ENCODE measurements at places on chromosomes 1 and 21.

GRCh38 chr21:14827468-14827867 is 237.3 kb downstream of the NRIP1 start:
- DNase-seq = no peak

GRCh38 chr1:48236716-48237470 is 14.4 kb downstream of the SLC5A9 start:
- no peak for DNase-seq

DNA sequence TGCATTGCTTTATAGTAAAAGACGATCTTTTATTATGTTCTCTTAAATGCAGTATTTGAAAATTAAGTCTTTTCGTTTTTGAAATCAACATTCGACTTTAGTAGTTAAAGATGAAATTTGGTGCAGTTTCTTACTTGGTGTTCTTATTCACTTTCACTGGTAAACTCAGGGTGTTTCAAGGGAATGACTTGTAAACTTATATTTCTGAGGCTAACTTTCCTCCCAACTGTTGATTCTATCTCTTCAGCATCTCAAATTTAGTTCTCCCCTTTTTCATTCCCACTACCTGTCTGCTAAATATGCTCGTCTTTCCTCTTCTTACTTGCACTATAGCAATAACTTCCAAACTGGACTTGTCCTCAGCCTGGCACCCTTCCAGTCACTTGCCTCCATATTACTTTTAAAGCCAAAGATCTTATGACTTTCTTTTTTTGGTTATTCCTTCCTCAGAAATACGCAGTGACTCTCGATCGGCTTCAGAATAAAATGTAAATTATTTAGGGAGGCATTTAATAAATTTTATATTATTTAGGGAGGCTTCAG is 988 bp downstream of the SLC35A3 start:
- DNase-seq = no peak

- DNase-seq = no peak
Measured at GRCh38 chr1:106680776-106681344, 375.6 kb upstream of the PRMT6 start.

- peak; percentile 23 for DNase-seq
Measured at GRCh38 chr1:226181996-226182714, 4.4 kb downstream of the ACBD3 start.

DNA sequence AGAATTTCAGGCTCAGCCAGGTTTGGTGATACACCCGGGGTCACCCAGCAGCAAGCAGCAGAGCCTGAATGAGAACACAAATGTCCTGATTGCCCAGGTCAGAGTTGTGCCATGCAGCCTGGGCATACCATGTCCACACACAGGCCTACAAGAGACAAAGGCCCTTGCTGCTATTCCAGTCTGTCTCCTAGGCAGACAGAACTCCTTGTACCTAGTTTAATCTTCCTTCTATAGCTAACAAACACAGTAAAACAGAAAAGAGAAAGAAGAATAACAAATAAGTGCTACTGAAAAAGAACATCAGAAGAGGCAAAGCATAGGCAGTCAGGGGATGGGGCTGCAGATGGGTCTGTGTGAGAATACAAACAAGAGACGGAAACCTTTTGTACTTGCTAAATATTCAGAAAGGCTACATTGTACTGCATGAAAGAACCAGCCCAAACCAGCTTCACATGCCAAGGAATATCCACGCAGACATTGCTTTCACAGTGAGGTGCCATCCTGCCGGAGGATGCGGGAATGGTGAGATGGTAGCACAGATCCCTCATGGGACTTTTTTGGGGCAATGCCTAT is 401.7 kb downstream of the OMA1 start:
- DNase-seq = no peak

DNA sequence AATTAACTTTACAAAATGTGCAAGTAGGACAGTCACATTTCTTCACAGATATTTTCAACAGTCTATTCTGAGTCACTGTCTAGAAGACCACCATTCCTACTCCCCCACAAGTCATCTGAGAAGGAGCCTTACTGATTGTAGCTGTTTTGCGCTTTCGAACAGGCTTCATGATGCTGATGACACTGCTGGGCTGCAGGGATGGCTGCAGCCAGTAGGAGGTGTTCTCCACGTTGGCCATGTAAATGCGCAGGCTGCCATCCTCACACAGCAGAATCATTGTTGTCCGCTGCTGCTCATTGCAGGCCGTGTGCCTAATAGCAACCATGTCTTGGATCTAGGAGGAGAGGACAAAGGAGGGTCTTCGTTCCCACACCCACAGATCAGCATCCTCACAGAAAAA is 56.9 kb downstream of the UBR4 start:
- no peak for DNase-seq

DNA sequence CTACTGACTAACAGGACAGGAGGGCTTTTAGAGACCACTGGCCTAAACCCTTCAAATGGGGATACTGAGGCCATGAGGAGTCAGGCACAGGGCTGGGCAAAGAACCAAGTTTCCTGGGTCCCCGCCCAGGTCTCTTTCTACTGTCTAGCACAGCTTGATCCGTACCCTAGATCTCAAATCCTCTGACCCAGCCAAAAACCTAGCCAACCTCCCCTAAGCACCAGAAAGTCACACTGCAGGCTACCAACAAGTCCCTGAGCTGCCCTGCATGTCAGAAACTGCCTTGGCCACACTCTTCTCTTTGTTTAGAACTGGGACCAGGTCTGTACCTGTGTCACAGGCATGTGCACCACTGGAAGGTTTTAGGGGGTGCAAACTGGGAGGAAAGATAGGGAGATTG is 33.6 kb downstream of the AHDC1 start:
- no peak for DNase-seq

- no peak for DNase-seq
Measured at GRCh38 chr1:111099289-111099688, 40.6 kb downstream of the DRAM2 start.

All from hindlimb muscle (tissue), 1 donor.